ENCODE measurements at places on chromosomes 5 and 9. TPM values are rescaled to one million over a fixed set of nuclear protein-coding genes. Genes with fewer than 3 reads are reported as not detected.

DNA sequence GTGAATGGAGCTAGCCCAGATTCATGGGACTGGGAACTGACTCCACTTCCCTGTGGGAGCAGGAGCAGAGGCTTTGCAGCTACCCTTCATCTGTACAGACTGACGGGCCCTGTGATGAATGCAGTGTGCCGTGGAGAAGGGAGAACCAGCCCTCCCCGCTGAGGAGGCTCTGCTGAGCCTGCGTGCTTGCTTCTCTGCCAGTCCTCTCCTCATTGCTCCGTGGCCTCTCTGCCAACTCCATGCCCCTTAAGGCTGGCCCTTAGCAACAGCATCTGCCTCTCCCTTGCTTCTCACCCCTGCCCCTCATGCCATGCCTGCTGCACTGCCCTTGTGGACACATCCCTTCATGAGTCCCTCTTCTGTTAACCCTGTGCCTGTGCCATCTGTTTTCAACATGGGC is 53.6 kb downstream of the GADD45G start:
- H3K4me3 ChIP-seq = no peak overlapping the region
- H3K36me3 ChIP-seq = no peaks in the 10 kb centered on the region
- no peak for DNase-seq
- H3K27ac ChIP-seq = no peak overlapping the region
- peaks cover 6% of the 10 kb centered on the region for H3K27me3 ChIP-seq
- H3K4me1 ChIP-seq = peaks cover 24% of the 10 kb centered on the region

DNA sequence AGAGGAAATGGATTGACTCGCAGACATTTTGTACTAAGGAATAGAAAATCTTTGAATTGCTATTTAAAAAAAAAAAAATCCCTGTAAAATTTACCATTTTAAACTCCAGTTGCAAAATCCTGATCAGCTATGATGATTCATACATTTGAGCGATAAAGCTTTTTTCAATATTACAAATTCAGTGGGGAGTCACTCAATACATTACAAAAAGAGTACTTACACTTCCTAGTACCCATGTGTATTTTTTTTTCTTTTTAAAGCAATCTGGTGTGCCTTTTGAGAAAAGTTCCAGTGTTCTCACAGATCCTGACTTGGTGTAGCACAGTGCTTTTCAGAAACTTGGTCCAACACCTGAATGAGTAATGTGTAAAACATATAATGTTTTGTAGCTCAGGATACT is 54.3 kb downstream of the PIK3R1 start:
- H3K27me3 ChIP-seq = no peaks in the 10 kb centered on the region
- no peak overlapping the region for H3K4me3 ChIP-seq
- peaks cover 15% of the 10 kb centered on the region for H3K36me3 ChIP-seq
- H3K27ac ChIP-seq = no peak overlapping the region
- no peak for DNase-seq
- H3K4me1 ChIP-seq = peaks cover 87% of the 10 kb centered on the region

DNA sequence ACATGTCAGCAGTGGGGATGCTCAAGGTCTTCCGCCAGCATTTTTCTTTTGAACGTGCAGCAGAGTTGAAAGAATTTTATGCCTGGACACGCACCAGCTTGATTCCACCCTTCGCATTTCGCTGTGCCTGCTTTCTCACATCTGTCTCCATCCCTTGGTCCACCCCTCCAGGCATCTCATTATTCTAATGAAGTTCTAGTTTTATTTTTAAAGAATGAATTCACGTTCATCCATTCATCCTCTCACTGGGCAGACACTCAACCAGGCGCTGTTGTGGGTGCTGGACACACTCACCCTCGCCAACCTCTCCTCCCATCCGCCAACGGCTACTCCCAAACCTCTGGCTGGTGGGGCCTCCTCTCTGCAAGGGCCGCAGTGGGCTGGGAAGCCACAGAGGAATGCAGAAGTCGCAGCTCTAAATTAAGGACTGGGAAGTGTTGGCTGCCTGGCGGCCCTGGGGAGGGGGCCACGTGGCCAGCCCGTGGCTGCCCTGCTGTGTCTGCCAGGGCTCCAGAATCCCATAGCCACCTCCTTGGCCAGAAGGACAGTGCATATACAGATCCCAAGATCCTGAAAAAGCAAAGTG is 6.7 kb downstream of the SUSD3 start:
- no peak for DNase-seq
- peak overlapping the region; percentile 97 for H3K27ac ChIP-seq
- H3K4me1 ChIP-seq = peaks cover 89% of the 10 kb centered on the region
- peaks cover 33% of the 10 kb centered on the region for H3K36me3 ChIP-seq
- H3K27me3 ChIP-seq = no peaks in the 10 kb centered on the region

The TRAF1 gene
- total RNA-seq = 150 TPM

The SMIM33 gene
- total RNA-seq = 0.16 TPM

The CREBRF gene
- total RNA-seq = 10.2 TPM

DNA sequence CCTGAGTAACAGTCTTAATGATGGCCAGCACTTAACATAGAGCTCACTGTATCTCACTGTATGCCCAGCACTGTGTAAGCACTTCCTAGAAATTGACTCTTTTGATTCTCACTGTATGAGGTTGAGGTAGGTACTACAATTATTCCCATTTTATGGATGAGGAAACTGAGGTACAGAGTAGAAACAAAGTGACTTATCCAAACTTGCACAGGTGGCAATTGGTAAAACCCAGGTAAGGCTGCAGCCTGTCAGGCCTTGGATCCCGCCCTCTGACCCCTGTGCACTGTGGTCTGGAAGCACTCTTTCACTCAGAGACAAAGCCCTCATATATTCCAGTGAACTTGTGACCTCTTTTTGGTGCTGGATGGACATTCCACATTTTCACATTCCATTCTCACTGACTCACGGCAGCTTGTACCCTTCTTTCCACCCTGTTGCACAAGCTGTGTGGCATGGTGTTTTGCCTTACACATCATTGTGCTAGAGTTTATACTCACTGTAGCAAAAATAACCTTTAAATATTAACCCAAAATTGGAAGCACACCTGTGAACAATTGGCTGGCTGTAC is 21.7 kb downstream of the ANKRD55 start:
- H3K27ac ChIP-seq = no peak overlapping the region
- no peak for DNase-seq
- H3K27me3 ChIP-seq = no peaks in the 10 kb centered on the region

DNA sequence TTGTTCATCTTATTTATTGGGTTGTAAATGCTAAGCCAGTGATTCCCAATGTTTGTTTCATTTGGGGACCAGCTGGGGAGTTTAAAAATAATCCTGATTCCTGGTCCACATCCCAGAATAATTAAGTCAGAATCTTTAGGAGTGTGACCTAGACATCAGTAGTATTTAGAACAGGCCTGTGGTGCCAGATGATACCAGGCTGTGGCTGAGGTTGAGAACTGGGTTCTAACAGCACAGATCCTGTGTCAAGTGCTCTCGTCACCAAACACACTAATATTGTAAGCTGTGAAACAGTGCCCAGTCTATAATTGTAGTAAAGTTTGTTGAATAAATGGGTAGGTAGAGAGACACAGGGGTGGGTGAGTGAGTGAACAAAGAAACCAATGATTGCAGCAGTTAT is 172.1 kb upstream of the PPP1R2B start:
- no peaks in the 10 kb centered on the region for H3K27me3 ChIP-seq
- no peak overlapping the region for H3K27ac ChIP-seq
- DNase-seq = no peak
- H3K4me3 ChIP-seq = no peak overlapping the region
- H3K4me1 ChIP-seq = no peaks in the 10 kb centered on the region

GRCh38 chr9:2050236-2050635 is 35.1 kb downstream of the SMARCA2 start:
- peaks cover 26% of the 10 kb centered on the region for H3K36me3 ChIP-seq
- no peak overlapping the region for H3K4me3 ChIP-seq

DNA sequence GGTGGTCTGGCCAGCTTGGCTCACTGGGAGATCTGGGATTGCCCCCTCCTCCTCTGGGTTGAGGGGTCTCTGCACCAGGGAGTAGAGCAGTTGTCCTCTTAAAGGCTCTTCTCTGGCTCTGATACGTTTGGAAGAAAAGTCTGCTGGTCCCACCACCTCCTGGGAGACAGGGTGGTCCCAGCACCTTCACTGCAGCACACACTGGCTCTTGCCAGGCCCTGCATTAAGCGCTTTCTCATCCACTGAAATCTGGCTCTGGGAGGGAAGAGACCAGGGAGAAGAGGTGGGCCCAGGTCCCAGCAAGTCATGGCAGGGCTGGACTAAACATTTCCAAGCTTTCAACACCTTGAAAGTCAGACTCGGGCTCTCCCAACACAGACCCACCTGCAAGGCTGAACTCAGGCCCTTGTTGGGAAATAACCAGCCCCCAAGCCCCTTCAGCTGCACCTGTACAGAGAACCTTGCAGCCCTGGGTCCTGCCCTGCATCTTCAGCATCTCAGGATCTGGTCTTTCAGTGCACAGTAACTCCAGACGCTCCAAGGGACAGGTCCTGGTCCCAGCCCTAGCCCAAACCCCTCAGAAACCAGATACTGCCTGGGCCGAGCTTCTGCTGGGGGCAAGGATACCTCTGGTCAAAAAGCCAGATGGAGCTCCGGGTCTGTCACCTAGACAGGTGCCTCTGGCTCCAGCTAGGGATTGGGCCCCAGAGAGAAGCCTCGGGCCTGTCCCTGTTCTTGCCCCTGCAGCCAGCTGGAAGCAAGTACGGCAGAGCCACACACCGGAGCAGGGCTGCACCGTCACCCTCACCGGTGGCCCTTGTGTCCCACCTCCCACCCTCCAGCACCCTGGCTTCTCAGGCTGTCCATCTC is 134.5 kb downstream of the DAB2IP start:
- peaks cover 3% of the 10 kb centered on the region for H3K27me3 ChIP-seq
- no peak for DNase-seq
- no peaks in the 10 kb centered on the region for H3K36me3 ChIP-seq
- H3K4me1 ChIP-seq = peaks cover 8% of the 10 kb centered on the region
- no peak overlapping the region for H3K27ac ChIP-seq
- no peak overlapping the region for H3K4me3 ChIP-seq

The PRR16 gene
- total RNA-seq = not detected

- H3K4me1 ChIP-seq = peaks cover 66% of the 10 kb centered on the region
- no peaks in the 10 kb centered on the region for H3K27me3 ChIP-seq
- peaks cover 66% of the 10 kb centered on the region for H3K36me3 ChIP-seq
- peak overlapping the region; percentile 75 for H3K27ac ChIP-seq
- H3K4me3 ChIP-seq = no peak overlapping the region
- no peak for DNase-seq
These were observed 3.6 kb upstream of the FAM120AOS start for GRCh38 chr9:93457006-93457405.

Measured in activated CD8-positive, alpha-beta T cell treated with anti-CD3 and anti-CD28 coated beads for 36 hours (primary cell).